ENCODE measurements at places on chromosomes 2 and 18.
A peak's percentile ranks its signal among the peaks of the same experiment; 100 is the strongest.

DNA sequence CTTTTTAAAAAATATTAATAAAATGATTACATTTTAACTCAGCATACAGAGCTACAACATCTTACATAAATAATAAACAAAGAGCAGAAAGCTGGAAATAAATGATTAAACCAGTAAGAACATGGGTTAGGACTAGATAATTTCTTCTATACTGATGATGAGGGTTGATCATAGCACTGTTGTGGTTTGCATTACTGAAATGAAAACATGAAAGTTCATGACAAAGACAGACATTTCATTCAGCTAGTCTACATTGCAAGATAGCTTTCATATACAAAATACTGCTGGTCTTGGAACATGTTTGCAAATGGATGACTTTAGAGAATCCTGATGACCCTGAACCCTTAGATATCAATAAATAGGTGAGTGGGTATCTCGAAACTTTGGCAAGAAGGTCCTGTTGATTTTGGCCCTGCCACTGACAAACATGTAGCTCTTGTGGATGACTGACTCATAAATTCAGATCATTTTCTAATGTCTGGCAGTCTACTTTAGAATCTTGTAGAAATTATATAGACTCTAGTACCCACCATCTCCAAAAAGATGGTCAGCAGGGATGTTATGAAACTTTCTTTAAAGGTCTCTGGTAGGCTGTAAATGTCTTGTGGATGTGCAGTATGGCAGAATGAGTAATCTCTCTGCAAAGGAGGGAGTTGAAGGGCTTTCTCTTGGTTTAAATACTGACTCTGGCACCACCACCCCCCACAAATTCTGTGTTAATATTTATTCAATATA, 15.5 kb upstream of the CDC42EP3 start:
- no peak for DNase-seq

DNA sequence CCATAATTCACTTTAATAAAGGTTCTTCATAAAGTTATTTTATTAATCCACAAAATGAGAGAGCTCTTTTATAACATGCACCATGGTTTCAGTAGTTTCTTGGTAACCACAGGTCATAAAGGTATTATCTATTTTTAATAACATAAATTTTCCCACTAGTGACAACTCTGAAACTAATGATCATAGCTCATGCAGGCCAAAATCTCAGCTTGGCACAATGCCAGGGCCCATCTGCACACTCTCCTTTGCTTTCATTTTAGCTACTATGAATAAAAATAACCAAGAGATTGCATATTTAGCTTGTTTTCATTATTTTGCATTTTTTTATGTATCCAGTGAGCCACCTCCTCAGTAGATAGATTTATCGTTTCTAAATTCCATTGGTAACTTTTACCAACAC, 691.8 kb upstream of the CHAC2 start:
- no peak for DNase-seq

DNA sequence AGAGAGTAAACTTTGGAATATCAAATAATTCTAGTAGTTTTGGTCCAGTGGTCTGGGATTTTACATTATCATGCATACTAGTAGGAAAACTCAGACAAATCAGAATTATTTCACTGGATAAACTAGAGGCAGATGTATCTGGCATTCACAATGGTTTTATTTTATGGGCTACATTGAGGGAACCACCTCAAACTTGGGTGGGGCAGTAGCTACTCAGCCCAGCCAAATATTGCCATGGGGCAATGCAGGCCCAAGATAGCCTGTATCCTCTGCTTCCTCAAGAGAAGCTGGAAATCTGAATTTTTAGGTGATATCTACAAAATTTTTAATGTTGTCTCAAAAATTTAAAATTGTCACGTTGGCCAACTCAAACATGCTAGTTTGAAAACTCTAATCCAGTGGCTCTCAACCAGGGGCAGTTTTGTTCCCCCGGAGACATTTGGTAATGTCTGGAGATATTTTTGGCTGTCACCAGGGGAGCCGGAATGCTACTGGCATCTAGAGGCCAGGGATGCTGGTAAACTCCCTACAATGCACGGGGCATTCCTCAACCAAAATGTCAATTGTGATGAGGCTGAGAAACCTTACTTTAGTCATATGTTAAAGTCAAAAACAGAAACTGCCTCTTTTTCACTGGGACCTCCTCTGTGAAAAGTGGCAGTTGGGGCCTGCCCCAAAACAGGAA, 172.8 kb upstream of the SPRED2 start:
- no peak for DNase-seq

DNA sequence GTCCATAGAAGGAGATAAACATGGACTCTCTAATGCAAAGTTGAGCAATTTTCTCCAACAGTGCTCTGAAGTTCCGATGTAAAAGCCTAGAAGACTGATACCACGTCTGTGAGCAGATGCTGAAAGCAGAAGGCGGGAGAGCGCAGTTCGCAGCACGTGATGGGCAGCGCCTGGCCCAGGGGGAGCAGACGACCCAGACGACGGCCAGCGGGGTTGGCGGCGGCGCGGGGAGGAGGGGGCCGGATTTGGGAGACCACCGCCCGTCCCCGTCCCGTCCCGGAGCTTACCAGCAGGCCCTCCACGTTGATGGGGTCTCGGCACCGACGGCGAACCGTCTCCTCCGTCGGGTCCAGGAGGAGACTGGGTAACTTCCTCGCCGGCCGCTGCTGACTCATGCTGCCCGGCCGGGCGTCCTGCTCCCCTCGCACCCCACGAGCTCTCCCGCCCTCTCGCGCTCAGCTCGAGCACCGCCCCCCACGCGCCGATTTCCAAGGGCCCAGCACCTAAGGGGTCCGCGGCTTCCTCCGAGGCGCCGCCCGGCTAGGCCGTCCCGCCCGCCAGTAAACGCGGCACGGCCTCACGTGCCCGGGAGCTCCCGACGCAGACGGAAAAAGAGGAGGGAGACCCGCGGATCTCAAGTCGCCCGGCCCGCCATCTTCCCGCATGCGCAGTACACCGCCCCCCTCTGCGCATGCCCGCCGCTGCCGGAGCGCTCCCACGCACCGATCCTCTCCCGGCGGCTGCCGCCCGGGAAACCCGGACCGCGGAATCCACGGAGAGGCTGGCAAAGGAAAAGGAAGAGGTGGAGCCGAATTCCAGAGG, at the start of gene E2F6:
E2F6 (minus strand) TSS at position 677 of the 822 bp plus-strand sequence; CDS start at position 395, 282 bp downstream.
- peak; percentile 49 for DNase-seq

- no peak for DNase-seq
Observed at GRCh38 chr2:18066066-18066465, 187.6 kb downstream of the KCNS3 start.

DNA sequence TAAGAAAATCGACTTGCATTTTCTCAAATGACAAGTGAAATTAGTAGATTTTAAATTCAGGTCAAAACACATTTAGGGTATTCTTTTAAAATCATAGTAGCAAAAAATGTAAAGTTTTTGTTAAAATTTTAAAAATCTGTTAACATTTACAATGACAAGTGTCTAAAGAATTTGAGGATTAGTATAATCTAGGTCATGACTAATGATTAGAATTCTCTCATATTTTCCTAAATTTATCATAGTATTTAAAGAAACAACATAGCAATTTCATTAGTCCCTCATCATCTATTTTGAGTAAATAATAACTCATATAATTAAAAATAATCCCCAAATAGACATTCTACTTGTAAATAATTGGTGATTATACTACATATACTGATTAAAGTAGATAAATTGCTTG, 23.6 kb downstream of the THUMPD2 start:
- no peak for DNase-seq

DNA sequence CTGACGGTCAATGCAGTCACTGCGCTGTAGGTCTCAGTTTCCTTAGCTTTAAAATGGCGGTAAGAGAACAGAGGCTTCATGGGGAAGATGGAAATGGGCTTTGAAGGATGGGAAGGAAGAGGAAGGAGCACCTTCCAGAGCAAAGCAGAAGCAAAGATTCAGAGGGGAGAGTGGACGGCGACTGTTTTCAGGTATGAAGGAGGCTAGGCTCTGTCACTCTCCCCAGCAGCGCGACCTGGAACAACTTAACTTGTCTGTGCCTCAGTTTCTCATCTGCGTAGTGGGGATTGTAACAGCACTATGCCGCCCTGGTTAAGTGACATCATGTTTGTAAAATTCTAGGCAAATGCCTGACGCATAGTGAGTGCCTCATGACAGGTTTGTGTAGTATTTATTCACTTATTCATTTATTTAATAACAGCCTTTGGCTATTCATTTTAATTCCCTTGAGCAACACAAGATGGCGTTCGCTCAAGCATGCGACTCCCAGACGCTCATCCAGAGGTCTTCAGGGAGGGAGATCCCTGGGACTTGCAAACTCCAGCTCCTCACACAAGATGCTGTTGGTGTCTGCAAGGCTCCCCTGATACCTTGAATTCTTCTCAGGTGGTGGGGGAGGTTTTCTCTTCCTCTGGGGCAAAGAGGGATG, 336.3 kb downstream of the DYSF start:
- no peak for DNase-seq

- DNase-seq = peak; percentile 21
Observed at GRCh38 chr2:202375033-202375608, 1.0 kb upstream of the BMPR2 start.

DNA sequence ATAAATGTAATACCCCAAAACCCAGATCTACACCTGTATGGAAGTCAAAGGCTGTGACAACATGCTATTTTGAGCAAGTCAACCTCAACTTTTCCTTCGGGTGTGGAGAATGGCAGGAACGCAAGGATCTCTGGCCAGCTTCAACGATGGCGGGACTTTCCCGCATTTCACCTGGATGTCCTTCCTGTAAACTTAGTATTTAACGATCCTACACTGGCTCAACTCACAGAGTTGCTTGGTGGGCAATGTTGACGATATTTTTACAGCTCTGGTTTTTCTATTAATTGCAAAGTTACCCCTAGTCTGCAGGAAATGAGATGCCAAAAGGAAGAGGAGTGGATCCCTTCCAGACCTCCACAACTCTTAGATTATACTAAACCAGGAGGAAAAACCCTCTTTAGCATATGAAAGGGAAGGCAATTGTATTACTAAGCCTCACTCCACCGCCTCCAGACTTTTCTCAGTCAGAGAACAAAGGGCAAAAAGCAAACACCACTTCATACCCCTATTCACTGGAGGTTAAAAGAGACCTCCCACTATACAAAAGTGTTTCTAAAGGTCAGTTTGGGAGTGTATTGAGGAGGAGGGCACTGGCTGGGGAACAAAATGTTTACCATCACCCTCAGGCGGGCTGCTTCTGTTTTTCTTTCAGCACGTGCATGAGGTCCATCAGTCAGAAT, 56.5 kb upstream of the ACVR1 start:
- no peak for DNase-seq

DNA sequence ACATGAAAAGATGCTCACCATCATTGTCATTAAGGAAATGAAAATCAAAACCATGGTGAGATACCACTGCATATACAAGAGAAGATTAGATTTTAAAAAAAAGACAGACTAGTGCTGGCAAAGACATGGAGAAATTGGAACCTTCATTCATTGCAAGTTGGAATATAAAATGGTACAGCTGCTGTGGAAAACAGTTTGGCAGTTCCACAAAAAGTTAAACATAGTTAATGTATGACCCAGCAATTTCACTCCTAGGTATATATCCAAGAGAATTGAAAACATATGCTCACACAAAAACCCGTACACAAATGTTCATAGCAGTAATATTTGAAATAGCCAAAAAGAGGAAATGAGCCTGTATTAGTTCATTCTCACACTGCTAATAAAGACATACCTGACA, 33.7 kb upstream of the MBOAT2 start:
- no peak for DNase-seq

- DNase-seq = no peak
Observed at GRCh38 chr2:157813467-157813866, 62.7 kb downstream of the ACVR1 start.
